Stimulated activated CD4-positive, alpha-beta T cell treated with anti-CD3 and anti-CD28 coated beads, Interleukin-1b, Interleukin-23, amount 100 ng/mL, for 1 hour (primary cell): ENCODE measurements at places on chromosomes 4 and X.
A peak's percentile ranks its signal among the peaks of the same experiment; 100 is the strongest.

- DNase-seq, result no peak
Observed at GRCh38 chr4:73869130-73870055, at the start of gene CXCL1. TSS of gene CXCL1 (plus strand) at chr4:73869393. CDS start at chr4:73869471, 78 bp downstream.

DNA sequence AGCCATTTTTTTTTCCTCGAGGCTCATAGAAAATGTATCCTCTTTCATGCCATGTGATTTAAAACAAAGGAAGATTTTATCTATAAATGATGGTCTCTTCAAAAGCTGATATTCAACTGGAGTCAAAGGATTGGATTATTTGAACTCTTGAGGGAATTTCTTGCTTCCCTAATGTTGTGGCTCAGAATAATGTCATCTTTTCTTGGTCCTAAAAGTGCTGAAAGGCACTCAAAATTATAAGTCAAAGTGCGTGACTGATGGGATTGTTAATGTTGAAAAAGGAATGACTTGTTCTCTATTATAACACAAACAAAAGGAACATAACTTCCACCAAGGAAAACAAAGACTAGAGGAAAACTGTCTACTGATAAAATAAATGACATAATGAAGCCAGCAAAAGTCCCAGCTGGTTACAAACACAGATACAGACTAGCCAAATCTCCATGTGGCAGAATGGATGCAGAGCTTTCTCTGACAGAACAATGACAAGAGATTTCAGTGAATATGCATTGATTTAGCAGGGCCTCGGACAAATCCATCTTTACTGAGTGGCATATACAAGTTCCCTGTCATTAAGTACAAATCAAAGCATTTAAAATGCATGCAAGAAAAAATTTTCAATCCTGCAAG lies 552.6 kb downstream of the GBA3 start:
- no peak for DNase-seq

- no peak for DNase-seq
Observed at GRCh38 chr4:98481167-98481566, 177.2 kb downstream of the TSPAN5 start.

GRCh38 chrX:13932416-13932815 lies 97.3 kb downstream of the GEMIN8 start:
- no peak for DNase-seq

GRCh38 chrX:2841537-2841936 lies 12.8 kb downstream of the GYG2 start:
- no peak for DNase-seq

DNA sequence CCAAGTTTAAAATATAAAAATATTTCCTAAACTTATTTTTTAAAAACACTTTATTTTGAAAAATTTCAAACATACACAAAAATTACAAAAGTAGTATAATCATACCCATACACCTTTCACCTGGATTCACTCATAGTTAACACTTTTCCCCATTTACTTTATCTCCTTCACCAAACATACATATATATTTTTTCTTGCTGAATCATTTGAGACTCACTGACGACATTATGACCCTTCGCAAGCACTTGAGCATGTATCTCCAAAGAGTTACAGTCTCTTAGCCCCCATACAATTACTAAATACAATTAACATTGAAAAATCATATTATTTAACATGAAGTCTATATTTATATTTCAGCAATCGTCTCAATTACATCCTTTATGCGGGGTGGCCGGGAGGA lies 19.8 kb downstream of the RXFP1 start:
- no peak for DNase-seq

- no peak for DNase-seq
Observed at GRCh38 chr4:75844151-75844662, 58.0 kb downstream of the PPEF2 start.

- DNase-seq, result no peak
Observed at GRCh38 chrX:38318606-38319005, 8.7 kb downstream of the RPGR start.

- DNase-seq, result no peak
Observed at GRCh38 chrX:115134382-115134781, 54.8 kb upstream of the RBMXL3 start.

DNA sequence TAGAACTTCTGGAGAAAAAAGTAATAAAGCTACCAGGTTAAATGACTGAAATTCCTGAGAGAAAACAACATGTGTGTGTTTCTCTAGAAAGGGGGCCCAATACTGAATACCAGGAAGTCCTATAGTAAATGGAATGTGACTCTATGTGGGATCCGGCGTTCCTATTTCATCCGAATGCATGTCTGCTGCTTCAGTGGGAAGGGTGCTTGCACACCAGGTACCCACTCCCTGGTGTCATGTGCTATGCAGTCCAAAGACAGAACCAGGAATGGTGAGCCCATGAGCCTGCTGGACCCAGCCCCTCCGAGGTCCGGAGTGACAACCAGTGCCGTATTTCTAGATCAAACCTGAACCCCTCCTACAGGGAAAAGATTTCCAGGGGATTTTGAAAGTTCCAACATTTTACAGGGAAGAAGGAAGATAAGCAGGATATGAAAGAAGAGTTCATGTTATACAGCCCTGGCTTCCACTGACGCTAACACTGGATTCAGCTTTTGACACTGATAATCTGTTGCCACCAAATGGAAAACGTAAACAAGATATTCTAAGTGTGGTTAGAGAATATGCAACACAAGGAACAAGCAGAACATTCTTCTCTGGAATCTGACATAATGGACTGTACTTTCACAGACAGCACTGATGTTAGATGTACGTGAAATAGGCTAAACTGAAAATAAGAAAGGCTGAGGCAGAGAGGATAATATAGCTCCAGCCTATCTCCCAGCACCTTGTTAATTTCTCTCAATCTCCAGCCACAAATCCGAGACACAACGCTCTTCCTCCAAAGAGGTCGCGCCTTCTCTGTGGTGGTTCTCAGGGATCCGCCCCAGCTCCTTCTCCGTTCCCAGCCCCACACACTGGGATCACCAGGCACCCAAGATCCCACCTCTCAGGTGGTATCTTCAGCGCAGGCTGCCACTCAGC lies 725 bp upstream of the CXCL1 start:
- no peak for DNase-seq

- no peak for DNase-seq
Observed at GRCh38 chr4:119683518-119683917, 54.9 kb upstream of the PDE5A start.

- DNase-seq, result no peak
Observed at GRCh38 chrX:10172877-10173276, 16.1 kb downstream of the CLCN4 start.

GRCh38 chr4:77360451-77360850 lies 203.4 kb downstream of the CCNG2 start:
- no peak for DNase-seq

GRCh38 chr4:36333303-36333877 lies 52.0 kb downstream of the DTHD1 start:
- no peak for DNase-seq

- DNase-seq, result no peak
Observed at GRCh38 chrX:49901048-49901447, 21.3 kb upstream of the CLCN5 start.

DNA sequence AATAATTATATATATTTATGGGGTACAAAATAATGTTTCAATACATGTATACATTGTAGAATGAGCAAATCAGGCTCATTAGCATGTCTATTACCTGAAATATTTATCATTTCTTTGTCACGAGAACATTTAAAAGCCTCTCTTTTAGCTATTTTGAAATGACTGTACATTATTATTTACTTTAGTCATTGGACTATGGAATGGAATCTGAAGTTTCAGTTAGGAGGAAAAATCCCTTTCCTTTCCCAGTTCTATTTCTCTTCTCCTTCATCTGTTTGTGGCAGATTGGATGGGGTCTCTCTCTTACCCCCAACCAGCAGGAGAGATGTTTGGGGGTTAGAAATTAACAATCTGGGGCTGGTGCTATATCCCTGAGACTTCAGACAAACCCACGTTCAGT lies 292.5 kb upstream of the SFRP2 start:
- DNase-seq, result no peak

- DNase-seq, result no peak
Observed at GRCh38 chr4:185792384-185793115, 19.4 kb downstream of the SORBS2 start.

DNA sequence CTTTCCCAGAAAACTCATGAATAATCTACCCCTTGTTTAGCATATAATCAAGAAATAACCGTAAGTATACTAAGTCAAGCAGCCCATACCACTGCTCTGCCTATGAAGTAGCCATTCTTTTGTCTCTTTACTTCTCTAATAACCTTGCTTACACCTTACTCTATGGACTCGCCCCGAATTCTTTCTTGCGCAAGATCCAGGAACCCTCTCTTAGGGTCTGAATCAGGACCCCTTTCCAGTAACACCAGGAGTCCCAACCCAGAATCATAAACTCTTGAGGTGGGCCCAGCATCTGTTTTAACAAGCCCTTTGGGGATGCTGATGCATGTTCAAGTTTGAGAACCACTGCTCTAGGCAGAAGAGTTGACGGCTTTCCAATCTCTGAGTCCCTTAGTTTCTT lies 119.6 kb downstream of the BEND2 start:
- DNase-seq, result no peak

DNA sequence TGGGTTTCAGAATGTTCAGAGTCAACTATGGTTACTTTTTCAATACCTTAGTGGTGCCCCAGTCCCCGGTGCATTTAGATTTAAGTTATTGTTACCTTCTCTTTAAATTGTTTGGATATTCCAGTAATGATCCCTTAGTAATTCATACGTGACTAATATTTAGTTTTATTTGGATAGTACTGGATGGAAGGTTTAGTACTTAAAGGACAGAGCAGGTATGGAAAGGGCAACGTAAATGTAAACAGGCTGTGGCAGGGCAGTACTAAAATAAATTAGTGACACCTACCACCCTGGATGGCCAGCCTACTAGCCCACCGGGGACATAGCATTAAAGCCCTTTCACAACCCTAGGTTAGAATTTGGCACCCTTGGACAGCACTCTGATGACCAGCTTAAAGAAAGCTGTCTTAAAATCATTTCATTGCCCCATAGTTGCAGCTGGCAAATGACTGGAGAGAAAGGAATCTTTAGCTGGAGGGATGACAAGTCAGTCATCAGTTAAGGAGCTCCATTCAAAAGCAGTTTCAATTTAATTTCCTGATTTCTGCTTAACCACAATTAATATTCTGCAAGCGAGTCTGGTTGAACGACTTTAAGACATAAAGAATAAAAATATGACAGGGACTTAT lies 16.4 kb downstream of the PLP1 start:
- DNase-seq, result no peak

GRCh38 chr4:128863312-128864075 lies 54.0 kb downstream of the JADE1 start:
- peak; percentile 50 for DNase-seq

DNA sequence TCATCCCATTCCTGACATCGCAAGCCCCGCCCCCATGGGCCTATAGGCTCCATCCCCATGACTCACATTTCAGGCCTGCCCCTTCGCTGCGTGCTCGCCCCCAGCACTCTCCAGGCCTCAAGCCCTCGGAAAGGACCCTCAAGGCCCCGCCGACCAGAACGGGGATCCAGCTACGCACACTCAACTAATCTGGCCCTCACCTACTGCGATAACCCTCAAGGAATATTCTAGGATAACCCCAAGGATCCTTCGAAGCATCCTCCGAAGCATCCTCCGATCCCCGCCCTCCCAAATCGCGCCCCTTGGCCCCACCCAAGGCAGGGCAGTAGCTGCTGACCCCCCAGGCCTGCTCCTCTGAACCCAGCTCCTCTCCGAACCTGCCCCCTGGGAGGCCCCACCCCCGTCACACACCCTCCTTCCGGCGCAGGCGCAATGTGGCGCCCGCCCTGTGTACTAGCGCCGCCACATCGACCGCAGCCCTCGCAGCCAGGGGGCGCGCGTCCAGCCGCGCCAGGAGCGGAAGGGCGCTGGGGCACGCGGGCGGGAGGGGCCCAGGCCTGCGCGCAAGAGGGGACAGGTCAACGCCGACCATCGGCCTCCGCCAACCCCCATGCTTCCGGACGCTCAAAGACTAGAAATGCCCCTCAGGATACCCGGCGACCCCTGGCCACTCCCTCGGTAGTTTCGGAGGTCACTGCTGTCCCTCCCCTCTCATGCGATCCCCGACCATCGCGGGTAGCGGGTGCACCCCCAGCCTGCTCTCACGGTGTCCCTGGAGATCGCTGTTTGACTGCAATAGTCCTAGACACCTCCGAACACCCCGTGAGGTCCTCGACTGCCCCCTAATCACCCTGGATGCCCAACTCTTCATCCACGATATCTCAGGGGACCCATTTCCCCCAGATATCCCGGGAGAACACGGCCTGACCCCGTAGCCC lies 6.4 kb upstream of the MAGIX start:
- DNase-seq, result peak; percentile 68

GRCh38 chr4:40934676-40935075 lies 184.9 kb downstream of the NSUN7 start:
- DNase-seq, result no peak

DNA sequence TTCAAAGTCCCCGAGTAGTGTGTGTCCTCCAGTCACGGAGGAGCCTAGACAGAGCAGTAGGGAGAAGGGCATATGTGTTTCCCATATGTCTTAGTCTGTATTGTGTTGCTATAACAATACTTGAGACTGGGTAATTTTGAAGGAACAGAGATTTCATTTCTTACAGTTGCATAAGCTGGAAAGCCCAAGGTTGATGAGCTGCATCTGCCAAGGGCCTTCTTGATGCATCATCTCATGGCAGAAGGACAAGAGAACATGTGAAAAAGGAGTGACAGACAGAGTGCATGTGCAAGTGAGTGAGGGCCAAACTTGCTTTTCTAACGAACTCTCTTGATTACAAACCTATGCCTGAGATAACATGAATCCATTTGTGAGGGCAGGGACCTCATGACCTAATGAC lies 243.4 kb downstream of the ARHGAP10 start:
- no peak for DNase-seq

DNA sequence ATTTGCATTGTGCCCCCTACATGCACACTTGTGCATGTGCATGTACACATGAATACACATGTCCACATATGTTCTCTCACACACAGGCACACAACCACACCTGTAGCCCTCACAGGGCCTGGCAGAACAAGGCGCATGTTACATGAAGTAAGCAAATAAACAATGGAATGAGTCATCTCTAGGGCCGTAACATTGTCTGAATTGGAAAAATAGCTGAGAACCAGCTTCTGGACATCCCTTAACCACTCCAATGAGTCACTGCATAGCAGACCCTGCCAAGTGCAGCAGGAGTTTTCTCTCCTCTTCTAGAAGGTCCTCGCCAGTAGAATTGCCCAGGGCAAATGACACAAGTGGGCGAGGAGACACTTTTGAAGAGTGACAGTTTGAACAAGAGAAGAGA lies 66.1 kb downstream of the MAGEA10 start:
- DNase-seq, result no peak

- no peak for DNase-seq
Observed at GRCh38 chrX:46649421-46650260, 76.1 kb downstream of the CHST7 start.

GRCh38 chr4:116118221-116118620 lies 967.2 kb downstream of the TRAM1L1 start:
- no peak for DNase-seq

DNA sequence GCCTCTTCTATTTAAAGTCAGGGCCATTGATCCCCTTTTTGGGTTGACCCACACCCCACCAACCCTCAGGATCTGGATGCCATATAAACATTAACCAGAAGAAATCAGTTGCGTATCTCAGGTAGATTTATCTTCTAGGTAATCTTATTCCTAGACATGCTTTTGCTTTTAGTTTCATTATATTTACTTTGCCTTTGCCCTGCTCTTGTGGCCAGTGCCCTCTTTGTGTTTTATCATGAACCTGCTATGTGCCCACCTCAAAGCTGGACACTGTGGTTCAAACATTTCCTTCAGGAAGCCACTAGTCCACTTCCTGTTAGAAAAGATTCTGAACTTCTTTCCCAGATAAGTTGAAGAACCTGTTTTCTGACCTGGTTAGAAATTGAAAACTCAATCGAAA lies 117.4 kb upstream of the EDNRA start:
- DNase-seq, result no peak

GRCh38 chr4:92012899-92013867 lies 290.6 kb upstream of the GRID2 start:
- DNase-seq, result no peak
